Astrocyte (in vitro differentiated cells and primary cell): ENCODE measurements at places on chromosomes 11 and 22.

DNA sequence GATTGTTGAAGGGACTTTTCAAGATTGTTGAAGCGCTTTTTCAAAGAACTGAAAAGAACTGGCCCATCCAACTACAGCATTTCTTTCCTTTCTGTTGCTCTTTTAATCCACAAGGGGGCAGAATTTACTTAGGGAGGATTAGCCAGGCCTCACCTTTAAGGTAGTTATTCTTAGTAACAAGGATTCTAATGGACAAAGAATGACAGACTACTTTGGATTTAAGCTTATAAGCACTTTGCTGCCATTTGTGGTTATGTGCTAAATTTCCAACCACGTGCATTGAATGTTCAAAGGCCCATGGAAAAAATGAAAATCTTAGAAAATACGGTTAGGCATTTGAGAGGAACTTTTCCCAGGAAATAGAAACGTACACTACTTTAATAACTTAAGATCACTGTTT, 49.5 kb upstream of the HSPA8 start:
- DNase-seq = peak; percentile 46

GRCh38 chr11:6737872-6738466, 33.8 kb downstream of the OR2AG2 start:
- DNase-seq = peak; percentile 6

DNA sequence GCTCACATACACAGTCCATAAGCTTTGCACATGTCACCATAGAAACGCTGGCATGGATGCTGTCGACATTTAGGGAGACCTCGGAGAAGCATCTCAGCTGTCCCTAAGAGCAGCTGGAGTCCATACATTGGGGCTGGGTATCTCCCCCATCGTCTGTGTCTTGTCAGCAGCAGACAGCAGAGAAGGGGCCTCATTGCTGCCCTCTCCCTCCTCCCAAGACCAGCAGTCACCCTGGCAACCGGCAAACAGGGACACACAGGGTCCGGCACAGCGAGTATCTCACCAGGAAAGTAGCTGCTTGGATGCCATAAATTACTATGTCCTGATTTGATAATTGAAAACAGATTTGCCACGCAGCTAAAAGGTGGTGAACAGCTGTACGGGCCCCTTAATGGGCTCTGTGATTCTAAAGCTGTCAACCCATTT, 84.4 kb downstream of the CD44 start:
- peak; percentile 60 for DNase-seq

DNA sequence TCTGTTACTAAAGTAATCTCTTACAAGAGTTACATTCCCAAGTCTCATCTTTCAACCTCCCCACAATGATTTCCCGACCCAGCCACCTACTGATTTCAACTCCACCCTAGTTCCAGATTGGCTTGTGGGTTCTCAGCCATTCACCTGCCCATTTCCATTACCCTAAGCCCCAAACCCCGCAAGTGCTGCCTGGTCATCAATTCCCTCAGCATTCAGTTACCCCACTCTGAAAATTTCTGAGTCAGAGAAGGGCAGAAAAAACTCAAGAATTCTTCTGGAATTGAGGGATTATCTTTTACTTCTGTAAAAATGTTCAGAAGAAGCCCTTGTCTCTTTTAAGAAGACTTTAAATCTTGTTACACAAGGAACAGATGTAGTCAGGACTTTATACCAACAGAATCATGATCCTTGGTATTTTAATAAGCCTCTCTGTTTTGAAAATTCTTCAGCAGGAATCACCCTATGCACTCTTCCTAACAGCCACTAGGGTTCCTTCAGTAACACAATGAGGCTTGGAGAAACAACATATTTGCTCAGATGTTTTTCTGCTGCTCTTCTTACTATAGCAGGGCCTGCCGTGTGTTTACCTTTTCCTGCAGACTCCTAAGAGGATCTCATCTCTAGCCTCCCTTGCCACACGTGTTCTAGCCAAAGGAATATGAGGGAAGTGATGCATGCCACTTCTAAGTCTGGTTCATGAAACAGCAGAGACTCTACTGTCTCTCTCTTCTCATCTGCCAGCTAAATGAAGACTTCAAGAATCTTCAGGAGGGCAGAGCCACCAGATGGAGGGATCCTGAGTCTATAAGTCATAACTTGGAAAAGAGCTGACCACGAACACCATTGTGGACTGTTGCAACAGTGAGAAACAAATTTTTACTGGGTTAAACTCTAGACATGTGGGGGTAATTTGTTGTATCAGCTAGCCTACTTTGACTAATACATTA, 29.3 kb upstream of the PAMR1 start:
- DNase-seq = no peak

GRCh38 chr11:47971501-47971900, 8.9 kb upstream of the PTPRJ start:
- DNase-seq = no peak

- no peak for DNase-seq
Measured at GRCh38 chr11:88618327-88619070, 281.0 kb upstream of the CTSC start.

DNA sequence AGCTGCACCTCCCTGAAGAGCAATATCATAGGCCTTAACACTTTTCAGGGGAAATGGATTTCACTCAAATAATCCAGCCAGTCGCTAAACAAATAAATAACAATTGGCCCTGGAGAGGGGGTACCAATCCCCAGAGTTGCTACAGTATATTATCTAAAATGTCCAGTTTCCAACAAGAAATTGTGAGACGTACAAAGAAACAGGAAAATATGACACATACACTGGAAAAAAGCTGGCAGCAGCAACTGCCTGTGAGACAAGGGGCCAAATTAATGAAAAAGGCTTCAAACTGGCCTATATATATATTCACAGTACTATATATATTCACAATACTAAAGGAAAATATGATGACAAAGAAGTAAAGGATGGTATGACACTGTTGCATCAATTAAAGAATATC, 4.0 kb downstream of the NF2 start:
- DNase-seq = no peak

DNA sequence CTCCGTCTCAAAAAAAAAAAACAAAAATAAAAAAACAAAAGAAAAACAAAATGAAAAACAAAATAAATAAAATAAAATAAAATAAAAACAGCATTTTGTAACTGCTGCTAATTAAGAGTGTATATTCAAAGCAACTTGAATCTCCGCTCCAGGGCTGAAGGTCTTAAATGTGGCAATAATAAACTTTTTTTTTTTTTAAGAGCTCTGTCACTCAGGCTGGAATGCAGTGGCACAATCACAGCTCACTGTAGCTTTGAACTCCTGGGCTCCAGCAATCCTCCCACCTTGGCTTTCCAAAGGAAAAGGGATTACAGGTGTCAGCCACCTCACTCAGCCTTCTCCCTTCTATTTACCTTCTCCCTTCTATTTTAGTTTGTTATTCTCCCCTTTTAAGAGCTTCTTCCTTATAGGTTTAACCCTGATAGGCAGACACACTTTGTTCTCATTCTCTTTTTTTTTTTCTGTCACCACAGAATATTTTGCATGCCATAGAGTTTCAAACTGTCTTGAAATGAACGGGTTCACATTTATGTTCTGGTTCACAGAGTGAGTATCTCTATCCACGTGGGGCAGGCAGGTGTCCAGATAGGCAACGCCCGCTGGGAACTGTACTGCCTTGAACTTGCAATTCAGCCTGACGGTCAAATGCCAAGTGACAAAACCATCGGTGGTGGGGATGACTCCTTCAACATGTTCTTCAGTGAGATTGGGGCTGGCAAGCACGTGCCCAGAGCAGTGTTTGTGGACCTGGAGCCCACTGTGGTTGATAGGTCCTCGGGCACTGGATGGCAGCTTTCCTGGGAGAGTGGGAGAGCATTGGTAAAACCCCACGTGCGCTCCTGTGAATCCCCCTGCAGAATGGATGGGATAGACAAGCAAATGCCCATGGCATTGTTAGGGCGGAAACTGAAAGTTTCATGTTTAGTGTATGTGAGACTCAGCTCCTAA, 19.4 kb downstream of the LRRC74B start:
- DNase-seq = no peak

DNA sequence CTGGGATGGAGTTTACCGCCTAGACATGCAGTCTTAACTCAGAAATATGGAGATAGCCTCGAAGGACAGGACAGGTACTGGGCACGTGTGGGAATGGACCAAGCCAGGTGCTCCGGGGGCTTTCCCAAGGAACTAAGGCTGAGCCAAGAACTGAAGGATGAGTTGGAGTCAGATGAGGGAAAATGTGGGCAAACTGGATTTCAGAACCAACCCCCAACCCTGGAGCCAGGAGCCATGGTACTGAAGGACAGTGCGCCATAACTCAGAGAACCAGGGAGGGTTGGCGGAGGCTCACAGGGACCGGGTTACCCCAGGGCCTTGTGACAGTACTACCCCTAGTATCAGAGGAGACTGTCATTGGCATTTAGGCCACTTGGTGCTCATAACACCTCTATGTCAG, 2.5 kb upstream of the MIF start:
- no peak for DNase-seq

DNA sequence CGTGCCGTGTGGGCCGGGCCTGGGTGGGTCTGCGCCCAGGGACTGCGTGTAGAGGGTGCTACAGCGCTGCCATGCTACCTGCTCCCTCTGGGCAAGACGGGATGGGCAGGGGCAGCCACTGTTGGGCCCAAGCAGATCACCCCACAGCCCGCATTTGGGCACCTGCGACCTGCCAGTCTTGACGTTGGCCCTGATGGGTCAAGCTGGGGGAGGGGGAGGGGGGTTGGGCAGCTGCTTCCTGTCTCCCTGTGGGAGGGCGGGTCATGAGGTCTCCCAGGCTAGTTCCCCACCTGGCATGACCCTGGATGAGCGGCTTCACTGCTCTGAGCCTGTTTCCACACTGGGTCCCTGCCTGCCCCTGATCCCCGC, 2.8 kb upstream of the RPS19BP1 start:
- no peak for DNase-seq

- no peak for DNase-seq
Measured at GRCh38 chr11:45926536-45927331, 4.3 kb downstream of the LARGE2 start.

DNA sequence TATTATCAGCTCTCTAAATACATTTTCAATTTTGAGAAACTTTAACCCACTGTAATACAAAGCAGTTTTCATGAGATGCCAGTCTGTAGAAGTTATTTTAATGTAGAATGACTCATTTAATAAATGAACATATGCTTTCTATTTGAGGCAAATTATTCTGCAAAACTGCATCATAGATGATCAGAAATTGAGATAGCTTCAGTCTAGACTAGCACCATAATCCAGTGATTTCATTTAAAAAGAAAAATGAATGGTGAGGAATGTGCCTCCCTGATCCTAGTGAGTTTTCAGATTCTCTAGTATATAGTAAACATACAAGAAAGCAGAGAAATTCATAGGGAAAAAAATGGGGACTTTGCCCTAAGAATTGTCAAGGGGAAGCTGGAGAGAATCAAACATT, 66.1 kb downstream of the OR5AK2 start:
- DNase-seq = no peak

DNA sequence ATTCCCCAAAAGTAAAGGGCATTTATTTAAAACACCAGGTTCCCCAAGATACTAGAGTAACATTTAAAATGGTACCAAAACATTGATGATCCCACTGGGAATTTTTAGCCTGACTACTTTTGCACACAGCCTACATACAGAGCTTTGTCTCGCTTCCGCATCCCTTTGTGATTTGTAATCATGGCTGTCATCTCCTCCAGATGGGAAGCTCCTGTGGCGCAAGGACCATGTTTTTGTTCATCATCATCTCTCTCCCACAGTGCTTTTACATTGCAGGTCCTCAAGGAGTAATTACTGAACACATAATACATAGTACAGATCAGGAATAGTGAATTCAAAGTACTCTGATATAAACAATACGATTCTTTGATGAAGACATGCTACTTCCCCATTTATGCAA, 231.2 kb upstream of the MTNR1B start:
- no peak for DNase-seq

- no peak for DNase-seq
Measured at GRCh38 chr11:114928260-114928870, 250.0 kb downstream of the NXPE2 start.

GRCh38 chr11:83600661-83601060, 314.5 kb upstream of the CCDC90B start:
- DNase-seq = no peak

DNA sequence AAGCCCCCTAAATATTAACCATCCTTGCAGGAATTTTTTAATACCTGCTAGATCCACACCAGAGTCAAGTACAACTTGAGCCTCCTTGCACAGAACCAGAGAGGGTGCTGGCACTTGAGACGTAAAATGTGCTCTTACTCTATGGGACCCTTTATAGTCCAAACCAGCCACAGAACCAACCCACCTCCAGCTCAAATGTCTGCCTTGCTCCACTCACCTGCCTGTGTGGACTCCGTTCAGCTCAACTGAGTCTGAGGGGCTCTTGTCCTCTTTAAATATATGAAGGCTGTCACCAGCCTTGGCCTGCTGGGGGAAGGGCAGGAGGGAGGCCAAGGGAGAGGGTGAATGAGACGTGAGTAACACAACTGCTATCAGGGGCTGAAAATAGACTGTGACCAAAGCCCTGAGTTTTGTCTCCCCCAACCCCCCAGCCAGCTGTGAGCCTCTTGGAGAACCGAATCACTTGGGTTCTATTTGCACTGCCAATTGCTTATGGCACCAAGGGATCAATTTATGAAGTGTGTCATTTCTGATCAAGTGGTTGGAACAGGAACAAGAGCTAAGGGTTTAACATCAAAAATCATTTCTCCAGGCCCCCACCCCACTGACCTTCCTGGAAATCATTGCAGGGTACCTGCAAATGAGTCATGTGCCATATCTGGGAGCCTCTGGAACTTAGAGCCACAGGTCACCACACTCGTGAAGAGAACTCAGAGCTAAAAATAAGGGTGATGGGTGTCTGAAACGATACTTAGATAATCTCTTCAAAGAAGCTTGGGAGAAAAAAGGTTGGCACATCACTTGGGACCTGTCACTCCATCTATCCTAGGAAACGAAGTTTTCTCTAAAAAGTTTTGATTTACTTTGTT, at the start of gene CSRP3:
TSS of gene CSRP3 (minus strand) at position 247 of the 869 bp plus-strand sequence. CDS start 9,535 bp downstream, outside the sequence.
- peak; percentile 47 for DNase-seq

- peak; percentile 95 for DNase-seq
Measured at GRCh38 chr22:36541831-36542411, 13.0 kb upstream of the EIF3D start.

DNA sequence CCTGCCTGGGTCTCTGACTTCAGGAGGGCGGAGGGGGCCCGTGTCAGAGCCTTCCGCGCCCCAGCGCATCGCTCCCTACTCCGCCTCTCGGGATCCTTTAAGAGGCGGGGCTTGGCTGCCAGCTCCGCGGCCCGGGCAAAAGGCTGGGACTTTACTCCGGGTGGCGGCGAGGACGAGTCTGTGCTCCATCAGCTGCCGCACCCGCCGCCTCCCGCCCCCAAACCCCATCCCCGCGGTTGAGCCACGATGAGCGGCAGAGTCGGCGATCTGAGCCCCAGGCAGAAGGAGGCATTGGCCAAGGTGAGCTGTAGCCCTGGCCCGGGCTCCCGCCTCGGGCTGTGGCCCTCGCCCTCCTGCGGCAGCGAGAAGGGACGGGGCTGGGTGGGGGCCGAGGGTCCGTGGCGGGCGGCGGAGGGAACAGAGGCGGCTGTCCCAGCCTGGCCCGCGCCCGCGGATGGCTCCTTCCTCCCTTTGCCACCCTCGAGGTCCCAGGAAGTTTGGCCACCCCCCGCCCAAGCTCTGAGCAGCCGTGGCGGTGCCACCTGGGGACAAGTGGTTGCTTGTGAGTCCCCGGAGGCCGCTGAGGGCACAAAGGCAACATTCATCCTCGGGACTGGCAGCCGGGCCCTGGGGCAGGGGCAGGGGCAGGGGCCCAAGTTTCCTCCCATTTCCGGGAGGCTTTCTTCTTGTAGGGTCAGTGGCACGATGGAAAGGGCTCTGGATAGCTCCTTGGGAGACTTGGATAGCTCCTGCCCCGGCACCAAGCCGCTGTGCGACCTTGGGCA, at the start of gene SEC14L2:
TSS of gene SEC14L2 (plus strand) at position 148 of the 785 bp plus-strand sequence. CDS start at position 247, 99 bp downstream.
- DNase-seq = no peak

- no peak for DNase-seq
Measured at GRCh38 chr11:93194673-93195291, 3.0 kb downstream of the SLC36A4 start.
